ENCODE measurements at places on chromosomes 6 and 20.

GRCh38 chr6:34025861-34026260, 120.0 kb downstream of the GRM4 start:
- DNase-seq: no peak

DNA sequence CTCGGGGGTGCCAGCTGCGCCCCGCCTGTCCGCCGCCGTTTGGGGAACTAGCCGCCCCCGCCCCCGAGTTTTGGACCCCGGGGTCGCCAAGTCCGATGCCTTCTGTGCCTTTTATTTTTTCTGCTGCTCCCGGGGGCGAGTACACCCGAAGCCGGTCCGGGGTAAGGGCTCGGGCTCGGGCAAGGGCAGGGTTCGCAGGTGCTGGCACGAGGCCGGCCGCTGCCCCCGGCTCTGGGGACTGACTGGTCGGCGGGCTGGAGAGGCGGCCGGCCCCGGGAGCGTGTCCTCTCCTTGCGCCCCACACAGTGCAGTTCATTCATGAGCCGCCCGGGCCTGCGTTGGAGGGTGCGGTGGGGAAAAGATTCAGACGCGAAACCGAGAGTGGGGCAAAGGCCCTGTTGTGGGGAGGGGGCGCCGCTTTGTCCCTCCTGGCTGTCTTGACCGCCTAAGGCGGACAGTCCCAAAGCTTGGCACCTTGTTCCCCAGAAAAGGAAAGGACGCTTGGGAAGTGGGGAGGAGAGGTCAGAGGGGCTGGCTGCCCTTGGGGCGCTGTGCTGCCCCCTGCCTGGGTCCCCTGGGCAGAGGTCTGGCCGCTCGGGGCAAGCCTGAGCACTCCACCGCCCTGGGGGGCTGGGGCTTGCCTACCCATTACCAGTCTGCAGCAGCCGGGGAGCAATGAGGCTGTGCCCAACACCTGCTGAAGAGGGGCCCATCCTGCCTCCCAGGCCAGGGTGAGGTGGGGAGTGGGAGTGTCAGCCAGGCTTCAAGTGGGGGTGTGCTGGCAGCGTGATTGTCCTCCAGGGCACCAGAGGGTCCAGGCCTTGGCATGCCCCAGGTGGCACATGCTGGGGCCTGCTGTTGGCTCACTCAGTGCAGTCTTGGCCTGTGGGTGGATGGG, 915 bp downstream of the TMEM63B start:
- DNase-seq: no peak

GRCh38 chr20:15794409-15794808, 778.8 kb downstream of the KIF16B start:
- DNase-seq: no peak

DNA sequence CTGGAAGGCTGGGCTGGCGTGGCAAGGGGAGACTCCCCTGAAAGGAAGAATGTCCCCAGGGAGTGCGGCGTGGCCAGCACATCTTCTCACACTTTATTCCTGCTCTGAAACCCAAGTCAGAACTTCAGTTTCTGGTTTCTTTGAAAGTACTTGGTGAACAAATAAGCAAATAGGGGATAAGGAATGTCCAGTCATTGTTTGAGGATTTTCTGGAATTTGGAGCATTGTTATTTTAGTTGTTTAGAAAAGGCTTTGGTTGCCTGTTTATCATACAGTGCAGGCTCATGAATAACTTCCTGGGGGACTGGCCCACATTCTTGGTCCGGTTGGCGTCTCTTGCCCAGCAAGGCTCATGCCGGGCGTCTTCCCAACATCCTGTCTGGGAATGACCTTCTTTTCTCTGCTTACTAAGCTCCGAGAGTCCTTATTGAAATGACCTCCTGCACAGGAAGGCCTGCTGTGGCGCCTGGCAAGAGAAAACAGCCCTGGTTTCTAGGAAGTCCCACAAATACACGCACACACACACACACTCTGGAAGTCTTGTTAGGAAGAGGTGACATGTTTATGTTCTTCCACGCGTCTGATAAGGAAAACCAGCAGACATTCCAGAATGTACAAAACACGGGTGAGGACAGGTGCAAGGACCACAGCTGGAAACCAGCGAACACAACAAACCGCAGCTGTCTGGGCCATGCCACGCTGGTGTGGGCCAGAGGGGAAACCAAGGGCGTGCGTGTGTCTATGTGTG, 71.9 kb downstream of the TMEM170B start:
- no peak for DNase-seq

DNA sequence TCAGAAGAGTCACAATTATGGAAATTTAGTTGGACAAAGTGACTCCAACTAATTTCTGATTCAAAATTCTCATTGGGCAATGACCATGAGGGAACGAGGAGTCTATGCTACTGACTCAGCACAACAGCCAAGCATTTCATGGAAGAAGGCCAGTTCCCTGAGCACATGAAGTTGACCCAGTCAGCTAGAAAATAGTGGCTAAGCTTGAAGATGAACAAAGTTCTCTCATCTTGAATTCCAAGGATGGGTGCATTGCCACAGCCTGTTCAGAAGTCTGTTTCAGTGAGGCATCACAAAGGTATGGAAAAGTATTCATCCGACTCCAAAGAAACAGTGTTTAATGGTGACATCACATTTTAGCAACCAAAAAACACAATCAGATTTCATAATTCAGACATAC, 676.9 kb downstream of the HACE1 start:
- no peak for DNase-seq

DNA sequence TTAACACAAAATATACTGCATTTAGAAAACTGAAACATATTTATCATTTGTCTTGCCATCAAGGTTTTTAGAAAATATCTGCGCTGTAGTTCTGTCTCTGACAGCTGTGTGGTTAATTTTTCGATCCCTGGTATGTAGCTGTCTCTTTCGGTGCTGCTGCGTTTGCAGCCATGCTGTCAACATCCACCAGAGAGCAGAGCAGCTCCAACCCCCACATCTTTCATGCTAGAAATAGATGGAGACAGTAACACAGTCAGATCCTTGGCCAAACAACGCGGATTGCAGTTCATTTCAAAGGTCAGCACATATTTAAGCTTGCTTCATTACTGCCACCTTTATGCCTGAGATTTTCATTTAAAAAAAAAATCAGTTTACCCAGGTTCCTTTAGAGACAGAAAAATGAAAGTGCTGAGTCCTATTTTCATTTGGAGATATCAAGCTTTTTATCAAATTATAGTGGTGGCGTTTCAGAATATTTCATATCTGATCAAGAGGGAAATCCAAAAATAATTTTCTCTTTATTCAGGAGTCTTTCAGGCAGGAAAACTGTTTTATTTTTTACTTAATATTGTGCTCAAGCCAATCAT, 157.7 kb upstream of the MMS22L start:
- no peak for DNase-seq
